Heart left ventricle (tissue), 16 donors: ENCODE measurements at places on chromosomes 16 and 17. TPM values are rescaled to one million over a fixed set of nuclear protein-coding genes. Genes with fewer than 3 reads are reported as not detected.

Gene CES1
- total RNA-seq = 11.1 TPM

Gene PTGES3L
- 43.9 TPM for total RNA-seq

Gene KIF2B
- total RNA-seq = not detected

Gene TMEM235
- not detected for total RNA-seq

Gene TMEM238L
- not detected for total RNA-seq

Gene AATK
- total RNA-seq = 9.8 TPM

Gene LITAFD
- not detected for total RNA-seq

Gene ABCC3
- 21.6 TPM for total RNA-seq

Gene ZP2
- total RNA-seq = not detected

- H3K36me3 ChIP-seq = no peaks in the 10 kb centered on the region
- H3K27ac ChIP-seq = no peak overlapping the region
- H3K27me3 ChIP-seq = no peaks in the 10 kb centered on the region
- DNase-seq = no peak
- H3K4me3 ChIP-seq = no peak overlapping the region
Measured at GRCh38 chr16:84753412-84754326, 53.9 kb downstream of the USP10 start.

GRCh38 chr17:39555368-39555767, 52.4 kb downstream of the NEUROD2 start:
- no peak for DNase-seq
- H3K4me3 ChIP-seq = no peak overlapping the region

DNA sequence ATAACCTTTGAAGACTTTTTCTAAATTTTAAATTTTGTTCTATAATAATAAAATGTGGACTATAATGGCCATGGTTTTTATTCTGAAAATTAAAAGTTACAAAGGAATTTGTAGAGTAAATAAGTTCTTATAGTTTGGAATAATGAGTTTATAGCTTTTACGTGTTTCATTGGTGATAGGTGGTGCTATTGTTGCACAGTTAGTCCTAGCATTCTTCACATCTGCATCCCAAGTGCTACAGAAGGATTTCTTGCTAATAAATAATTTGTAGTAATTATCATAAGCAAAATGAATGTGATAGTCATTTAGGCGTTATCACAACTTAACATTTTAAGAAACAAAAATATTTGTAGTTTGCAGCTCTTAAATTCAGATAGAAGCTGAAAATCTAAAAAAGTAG, 67.9 kb downstream of the BCAS3 start:
- DNase-seq = no peak
- H3K27me3 ChIP-seq = no peaks in the 10 kb centered on the region
- no peak overlapping the region for H3K4me3 ChIP-seq
- no peaks in the 10 kb centered on the region for H3K4me1 ChIP-seq
- H3K36me3 ChIP-seq = no peaks in the 10 kb centered on the region
- H3K27ac ChIP-seq = no peak overlapping the region

- H3K36me3 ChIP-seq = no peaks in the 10 kb centered on the region
- H3K4me3 ChIP-seq = no peak overlapping the region
- no peak overlapping the region for H3K27ac ChIP-seq
- no peak for DNase-seq
Measured at GRCh38 chr16:87015021-87015420, 302.2 kb downstream of the C16orf95 start.

DNA sequence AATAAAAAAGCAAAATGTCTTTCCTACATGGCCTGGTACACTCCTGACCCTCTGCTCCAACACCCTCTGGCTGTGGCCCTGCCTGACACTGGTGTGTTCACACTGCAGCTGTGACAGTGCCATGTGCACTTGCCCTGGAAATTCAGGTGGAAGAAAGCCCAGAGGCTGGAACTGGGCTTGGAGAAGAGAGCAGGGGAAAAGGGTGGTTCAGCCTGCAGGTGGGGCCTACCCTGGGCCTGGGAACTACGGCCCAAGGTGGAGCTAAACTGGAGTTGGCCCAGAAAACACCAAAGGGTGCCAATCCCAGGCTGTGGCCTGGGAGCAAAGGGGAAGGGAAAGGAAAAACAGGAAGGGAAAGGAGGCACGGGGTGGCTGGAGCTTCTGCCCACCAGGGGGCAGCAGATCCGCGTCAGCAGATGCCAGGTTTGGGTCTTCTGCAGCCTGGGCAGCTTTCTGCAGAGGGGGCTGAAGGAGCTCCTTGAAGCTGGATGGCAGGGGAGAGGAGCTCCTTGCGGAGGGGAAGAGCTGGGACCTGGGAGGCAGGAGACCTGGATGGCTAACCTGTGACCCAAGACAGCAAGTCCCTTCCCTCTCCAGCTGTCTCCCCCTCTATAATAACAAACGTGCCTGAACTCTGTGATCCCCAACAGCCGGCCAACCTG, 15.4 kb upstream of the CTCF start:
- peaks cover 67% of the 10 kb centered on the region for H3K4me1 ChIP-seq
- peak; percentile 69 for DNase-seq
- no peak overlapping the region for H3K4me3 ChIP-seq
- peaks cover 67% of the 10 kb centered on the region for H3K36me3 ChIP-seq
- peak overlapping the region; percentile 56 for H3K27ac ChIP-seq

GRCh38 chr17:7408252-7408727, 645 bp downstream of the NLGN2 start:
- peaks cover 18% of the 10 kb centered on the region for H3K4me1 ChIP-seq
- no peaks in the 10 kb centered on the region for H3K27me3 ChIP-seq
- no peak overlapping the region for H3K4me3 ChIP-seq

DNA sequence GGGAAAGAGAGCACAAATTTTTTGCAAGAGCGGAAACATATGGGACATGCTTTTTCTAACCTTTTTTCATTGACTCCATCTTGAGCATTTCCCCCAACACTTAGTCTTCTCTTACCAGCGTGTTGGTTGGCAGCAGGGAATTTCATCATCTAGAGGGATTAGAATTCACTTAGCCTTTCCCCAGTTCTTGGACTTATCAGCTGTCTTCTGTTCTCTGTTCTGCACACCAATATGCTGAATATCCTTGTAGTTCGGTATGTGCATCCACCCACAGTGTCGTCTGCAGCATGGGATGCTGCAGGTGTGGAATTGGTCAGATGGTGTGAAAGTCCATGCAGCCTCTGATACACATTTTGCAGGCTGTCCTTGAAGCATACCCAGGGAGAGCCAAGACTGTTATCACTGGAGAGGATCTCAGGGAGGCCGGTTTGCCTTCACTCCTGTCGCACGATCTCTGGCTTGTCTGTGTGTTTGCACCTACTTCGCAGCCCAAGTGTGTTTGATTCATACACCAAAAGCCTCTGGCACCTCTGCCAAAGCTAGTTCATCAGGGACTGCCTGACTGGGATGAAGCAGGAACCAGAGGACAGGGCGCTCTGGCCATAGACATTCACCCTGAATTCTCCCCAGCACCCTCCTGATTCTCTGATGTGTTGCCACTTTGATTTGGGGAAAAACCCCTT, 93.3 kb downstream of the SOCS1 start:
- peaks cover 19% of the 10 kb centered on the region for H3K36me3 ChIP-seq
- no peak overlapping the region for H3K4me3 ChIP-seq
- peaks cover 43% of the 10 kb centered on the region for H3K4me1 ChIP-seq
- peak overlapping the region; percentile 81 for H3K27ac ChIP-seq
- no peak for DNase-seq
- no peaks in the 10 kb centered on the region for H3K27me3 ChIP-seq

DNA sequence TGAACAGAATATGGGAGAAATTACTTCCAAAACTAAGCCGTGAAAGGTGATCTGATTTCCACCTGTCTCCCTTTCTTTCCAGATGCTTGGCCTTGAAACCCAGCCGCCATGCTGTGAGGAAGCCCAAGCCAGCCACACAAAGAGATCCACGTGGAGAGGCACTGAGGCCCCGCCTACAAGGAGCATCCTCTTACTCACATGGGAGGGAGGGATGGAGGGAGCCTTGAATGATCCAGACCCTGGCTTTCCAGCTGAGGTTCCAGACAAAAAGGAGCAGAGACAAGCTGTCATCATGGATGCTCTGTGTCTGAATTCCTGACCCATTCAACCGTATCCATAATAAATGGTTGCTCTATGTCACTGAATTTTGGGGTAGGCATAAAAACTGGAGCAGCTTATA, 48.9 kb upstream of the HAPSTR1 start:
- H3K36me3 ChIP-seq = no peaks in the 10 kb centered on the region
- H3K4me1 ChIP-seq = no peaks in the 10 kb centered on the region
- no peak for DNase-seq
- no peak overlapping the region for H3K27ac ChIP-seq
- H3K4me3 ChIP-seq = no peak overlapping the region
- no peaks in the 10 kb centered on the region for H3K27me3 ChIP-seq

GRCh38 chr16:58430718-58431117, 38.4 kb downstream of the GINS3 start:
- no peak overlapping the region for H3K4me3 ChIP-seq
- no peaks in the 10 kb centered on the region for H3K27me3 ChIP-seq
- H3K36me3 ChIP-seq = no peaks in the 10 kb centered on the region
- H3K4me1 ChIP-seq = no peaks in the 10 kb centered on the region
- peak overlapping the region; percentile 31 for H3K27ac ChIP-seq

GRCh38 chr17:1560858-1561355, 1.7 kb downstream of the PITPNA start:
- H3K4me3 ChIP-seq = no peak overlapping the region
- H3K27me3 ChIP-seq = no peaks in the 10 kb centered on the region
- peaks cover 27% of the 10 kb centered on the region for H3K4me1 ChIP-seq
- peaks cover 18% of the 10 kb centered on the region for H3K36me3 ChIP-seq

DNA sequence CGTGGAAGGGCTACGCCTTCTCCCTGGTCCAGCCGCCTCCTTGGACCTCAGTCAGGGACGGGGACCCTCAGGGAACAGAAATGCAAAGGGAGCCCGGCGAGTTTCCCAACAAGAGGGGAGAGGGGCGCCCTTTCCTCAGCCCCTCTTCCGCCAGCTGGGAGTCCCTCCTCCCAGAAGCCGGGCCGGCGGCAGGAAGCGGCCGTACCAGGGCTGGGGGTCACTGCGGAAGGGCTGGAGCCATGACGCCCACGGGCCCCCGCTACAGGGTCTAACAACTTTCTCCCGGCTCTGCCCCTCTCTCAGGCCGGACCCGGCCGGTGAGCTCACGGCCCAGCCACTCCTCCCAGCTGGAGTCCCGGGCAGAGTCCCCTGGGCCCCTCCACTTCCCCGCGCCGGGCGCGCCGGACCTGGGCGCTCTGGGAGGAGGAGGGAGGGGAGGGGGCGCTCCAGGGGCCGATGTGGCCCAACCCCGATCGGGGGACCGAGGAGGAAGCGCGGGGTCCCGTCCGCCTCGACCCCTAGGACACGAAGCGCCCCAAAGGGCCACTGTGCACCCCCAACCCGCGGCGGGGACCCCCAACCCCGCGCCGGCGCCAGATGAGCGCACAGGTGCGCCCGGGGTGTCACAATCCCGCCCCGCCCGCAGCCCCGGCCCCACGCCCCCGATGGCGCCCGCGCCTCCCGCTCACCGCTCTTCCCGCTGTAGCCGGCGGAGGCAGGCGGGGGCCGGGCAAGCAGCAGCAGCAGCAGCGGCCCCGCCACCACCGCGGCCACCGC, 578 bp downstream of the PGAP6 start:
- H3K4me1 ChIP-seq = peaks cover 25% of the 10 kb centered on the region
- H3K27me3 ChIP-seq = no peaks in the 10 kb centered on the region
- peak overlapping the region; percentile 92 for H3K4me3 ChIP-seq
- DNase-seq = no peak

GRCh38 chr17:74532115-74532514, 840 bp upstream of the CD300LB start:
- H3K36me3 ChIP-seq = no peaks in the 10 kb centered on the region
- H3K4me1 ChIP-seq = no peaks in the 10 kb centered on the region
- DNase-seq = peak; percentile 57
- peak overlapping the region; percentile 23 for H3K4me3 ChIP-seq
- peak overlapping the region; percentile 80 for H3K27ac ChIP-seq

DNA sequence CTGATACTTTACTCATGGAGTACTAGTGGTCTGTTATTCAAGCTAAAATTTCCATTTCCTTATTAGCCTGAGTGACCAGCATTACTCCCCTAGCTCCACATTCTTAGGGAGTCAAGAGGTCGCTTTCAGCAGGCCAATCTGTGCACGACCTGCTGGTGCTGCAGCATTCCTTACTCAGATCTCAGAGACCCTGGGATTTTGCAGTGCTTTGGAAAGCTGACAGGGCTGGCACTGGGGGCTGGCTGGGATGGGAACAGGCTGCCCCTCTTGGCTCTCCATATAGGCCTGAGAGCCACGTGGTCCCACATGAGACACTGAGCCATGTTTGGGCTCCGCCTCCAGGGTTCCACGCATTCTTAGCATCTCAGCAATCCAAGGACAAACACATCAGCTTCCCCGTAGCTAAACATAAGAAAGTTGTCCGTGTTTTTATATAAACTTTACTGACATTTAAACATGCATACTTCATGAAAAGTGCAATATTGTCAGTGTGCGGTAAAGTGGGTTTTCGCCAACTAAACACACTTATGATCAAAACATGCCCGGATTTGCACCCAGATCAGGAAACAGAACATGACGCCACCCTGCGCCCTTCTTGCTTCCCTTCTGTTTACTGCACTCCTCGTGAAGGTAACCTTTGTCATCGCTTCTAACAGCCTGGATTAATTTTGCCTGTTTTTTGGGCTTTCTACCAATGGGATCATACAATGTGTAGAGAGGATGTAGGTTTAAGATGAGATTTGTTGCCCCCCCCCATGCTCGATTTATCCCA, 254.5 kb upstream of the CACNG5 start:
- H3K4me1 ChIP-seq = no peaks in the 10 kb centered on the region
- H3K4me3 ChIP-seq = no peak overlapping the region
- H3K27me3 ChIP-seq = no peaks in the 10 kb centered on the region
- no peak overlapping the region for H3K27ac ChIP-seq
- peak; percentile 30 for DNase-seq
- no peaks in the 10 kb centered on the region for H3K36me3 ChIP-seq

DNA sequence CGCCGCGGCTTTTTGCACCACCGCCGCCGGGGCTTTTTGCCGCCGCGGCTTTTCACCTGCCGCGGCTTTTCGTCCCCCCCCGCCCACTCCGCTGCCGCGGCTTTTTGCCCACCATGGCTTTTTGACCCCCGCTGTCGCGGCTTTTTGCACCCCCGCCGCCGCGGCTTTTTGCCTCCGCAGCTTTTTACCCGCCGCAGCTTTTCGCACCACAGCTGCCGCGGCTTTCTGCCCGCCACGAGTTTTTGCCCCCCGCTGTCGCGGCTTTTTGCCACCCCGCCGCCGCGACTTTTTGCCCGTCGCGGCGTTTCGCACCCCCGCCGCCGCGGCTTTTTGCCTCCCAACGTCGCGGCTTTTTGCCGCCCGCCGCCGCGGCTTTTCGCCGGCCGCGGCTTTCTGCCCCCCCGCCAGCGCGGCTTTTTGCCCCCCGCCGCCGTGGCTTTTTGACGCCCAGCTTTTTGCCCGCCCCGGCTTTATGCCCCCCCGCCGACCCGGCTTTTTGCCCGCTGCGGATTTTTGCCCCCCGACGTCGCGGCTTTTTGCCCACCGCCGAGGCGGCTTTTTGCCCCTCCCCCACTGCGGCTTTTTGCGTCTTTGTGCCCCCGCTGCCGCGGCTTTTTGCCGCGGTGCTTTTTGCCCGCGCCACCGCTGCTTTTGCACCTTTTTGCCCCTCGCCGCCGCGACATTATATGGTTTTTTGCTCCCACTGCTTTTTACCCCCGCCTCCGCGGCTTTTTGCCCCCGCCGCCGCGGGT, 1343.6 kb downstream of the TP53TG3F start:
- no peaks in the 10 kb centered on the region for H3K4me1 ChIP-seq
- no peaks in the 10 kb centered on the region for H3K36me3 ChIP-seq
- DNase-seq = no peak
- H3K27me3 ChIP-seq = no peaks in the 10 kb centered on the region
- H3K4me3 ChIP-seq = no peak overlapping the region

- H3K27me3 ChIP-seq = no peaks in the 10 kb centered on the region
- H3K27ac ChIP-seq = no peak overlapping the region
- peaks cover 75% of the 10 kb centered on the region for H3K4me1 ChIP-seq
- peaks cover 40% of the 10 kb centered on the region for H3K36me3 ChIP-seq
Measured at GRCh38 chr16:3467921-3468320, 24.4 kb downstream of the NAA60 start.
